Activated T-helper 2 cell treated with anti-CD3 and anti-CD28 coated beads, Interferon-gamma antibody, Interleukin-2, Interleukin-4, amounts not matched to agents 10 μg/mL and 5 μg/mL and 100 μg/mL, durations not matched to agents 14 hours and 24 hours and 36 hours (primary cell): ENCODE measurements at places on chromosomes 1 and 21. TPM values are rescaled to one million over a fixed set of nuclear protein-coding genes. Genes with fewer than 3 reads are reported as not detected.

- DNase-seq = no peak
These were observed at the start of gene SDC3 for GRCh38 chr1:30908696-30909364. TSS of gene SDC3 (minus strand) at chr1:30908758. CDS start at chr1:30908586, 172 bp downstream.

GRCh38 chr1:170288155-170288554, 142.4 kb downstream of the NTMT2 start:
- DNase-seq = no peak

DNA sequence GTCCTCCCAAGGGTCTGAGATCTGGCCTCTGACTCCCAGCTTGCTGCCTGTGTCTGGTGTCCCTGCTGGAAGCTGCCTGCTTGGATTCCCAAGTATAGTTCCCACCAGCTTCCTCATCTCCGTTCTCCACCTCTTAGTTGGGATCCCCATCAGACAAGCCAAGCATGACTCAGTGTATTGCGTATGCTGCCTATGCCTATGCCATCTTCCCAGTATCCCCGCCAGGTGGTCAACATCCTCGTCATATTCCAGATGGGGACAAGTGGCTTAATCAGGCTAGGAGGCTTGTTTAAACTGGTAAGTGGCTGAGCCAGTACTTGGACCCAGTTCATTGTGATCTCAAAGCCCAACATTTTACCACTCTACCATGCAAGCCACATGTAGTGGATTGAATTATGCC, 204.4 kb downstream of the GRIK3 start:
- DNase-seq = no peak

The SPRR5 gene
- total RNA-seq = not detected in 2 replicates

The RXRG gene
- total RNA-seq = not detected in 2 replicates

GRCh38 chr1:76921590-76921989, 54.3 kb downstream of the ST6GALNAC5 start:
- no peak for DNase-seq

DNA sequence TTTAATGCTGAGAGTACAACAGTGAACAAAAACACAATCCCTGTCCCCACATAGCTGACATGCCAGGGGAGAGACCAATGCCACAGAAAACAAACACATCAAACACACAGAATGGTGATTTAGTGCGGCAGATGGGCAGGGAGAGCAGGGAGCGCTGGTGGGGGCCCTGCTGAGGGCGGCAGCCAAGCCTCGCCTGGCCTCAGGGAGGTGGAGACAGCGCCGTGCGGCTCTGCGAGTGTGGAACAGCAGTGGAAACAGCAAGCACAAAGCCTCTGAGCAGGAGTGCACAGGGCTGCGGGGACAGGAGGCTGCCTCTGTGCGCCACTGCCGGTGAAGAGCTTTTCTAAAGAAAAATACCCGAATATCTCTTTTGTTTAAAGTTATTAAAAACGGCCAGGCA, 17.0 kb downstream of the MCM3AP start:
- no peak for DNase-seq

GRCh38 chr1:241641773-241642592, 1.8 kb upstream of the CHML start:
- no peak for DNase-seq

The DMBX1 gene
- not detected in 2 replicates for total RNA-seq
